ENCODE measurements at places on chromosomes 16 and 17.
A peak's percentile ranks its signal among the peaks of the same experiment; 100 is the strongest.

DNA sequence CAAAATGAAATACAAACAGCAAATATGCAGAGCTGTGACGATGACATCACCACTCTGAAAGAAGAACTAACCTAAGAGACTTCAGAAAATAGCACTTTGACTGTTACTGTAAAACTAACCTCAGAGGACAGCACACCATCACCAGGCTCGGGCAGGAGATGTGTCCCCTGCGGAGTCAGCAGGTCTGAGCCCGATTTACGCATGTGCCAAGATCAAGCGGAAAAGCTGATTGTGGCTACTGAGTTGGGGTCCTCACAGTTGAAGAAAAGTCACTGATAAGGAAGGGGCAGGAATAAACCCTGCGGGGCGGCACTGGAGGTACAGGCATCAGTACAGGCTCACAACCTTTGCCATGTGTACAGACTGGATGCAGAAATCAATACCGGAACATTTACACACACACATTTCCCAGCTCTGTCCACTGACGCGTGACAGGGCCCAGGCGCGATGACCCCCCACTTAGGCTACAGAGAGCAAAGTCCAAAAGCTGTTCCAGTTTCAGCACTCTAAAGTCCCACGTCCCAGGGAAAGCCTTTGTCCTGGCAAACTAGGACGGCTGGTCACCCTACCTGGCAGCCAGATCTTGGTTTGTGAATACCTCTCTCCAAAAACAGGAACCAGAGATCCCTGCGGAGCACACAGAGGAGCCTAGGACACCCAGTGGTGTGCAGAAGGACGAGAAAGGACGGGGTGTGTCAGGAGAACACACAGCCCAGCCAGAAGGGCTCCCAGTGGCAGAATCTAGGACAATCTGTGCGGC is 21.5 kb downstream of the TRAP1 start:
- peak; percentile 17 for DNase-seq

DNA sequence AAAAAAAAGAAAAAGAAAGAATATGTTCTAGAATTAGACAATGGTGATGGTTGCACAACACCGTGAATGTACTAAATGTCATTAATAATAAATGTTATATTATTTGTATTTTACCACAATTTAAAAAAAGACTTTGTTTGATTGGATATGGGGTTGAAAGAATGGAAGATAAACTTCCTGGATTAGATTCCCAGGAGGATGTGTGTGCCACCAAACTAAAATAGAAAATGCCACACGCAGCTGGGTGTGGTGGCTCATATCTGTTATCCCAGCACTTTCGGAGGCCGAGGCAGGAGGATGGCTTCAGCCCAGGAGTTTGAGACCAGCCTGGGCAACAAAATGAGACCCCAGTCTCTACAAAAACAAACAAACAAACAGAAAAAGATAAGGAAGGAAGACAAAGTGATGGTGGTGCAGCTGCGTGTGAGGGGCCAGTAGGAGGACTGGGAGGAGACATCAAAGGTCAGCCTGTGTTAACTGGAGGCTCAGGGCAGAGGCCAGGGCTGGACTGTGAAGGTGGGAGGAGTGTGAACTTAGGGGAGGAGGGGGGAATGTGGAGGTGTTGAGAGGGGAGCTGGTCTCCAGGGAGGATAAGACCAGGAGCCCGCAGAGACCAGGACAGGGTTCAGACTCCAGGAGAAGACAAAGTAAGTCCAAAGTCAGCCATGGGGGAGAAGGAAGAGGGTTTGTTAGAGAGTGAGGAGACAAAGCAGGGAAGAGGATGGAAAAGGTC is 4.1 kb downstream of the PECAM1 start:
- DNase-seq = no peak

DNA sequence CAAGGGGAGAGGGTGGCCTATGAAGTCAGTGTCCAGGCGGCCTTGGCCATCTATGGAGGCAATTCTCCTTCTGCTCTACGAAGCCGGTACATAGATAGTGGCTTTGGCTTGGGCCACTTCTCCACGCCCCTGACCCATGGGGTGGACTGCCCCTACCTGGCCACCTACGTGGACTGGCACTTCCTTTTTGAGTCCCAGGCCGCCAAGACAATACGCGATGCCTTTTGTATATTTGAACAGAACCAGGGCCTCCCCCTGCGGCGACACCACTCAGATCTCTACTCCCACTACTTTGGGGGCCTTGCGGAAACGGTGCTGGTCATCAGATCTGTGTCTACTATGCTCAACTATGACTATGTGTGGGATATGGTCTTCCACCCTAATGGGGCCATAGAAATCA is 17.3 kb downstream of the AOC3 start:
- no peak for DNase-seq

GRCh38 chr16:22685459-22685830 is 128.5 kb upstream of the HS3ST2 start:
- DNase-seq = no peak

- peak; percentile 83 for DNase-seq
Observed at GRCh38 chr17:7219812-7220592, at the start of the genes ACADVL and DLG4. Gene ACADVL (plus strand): TSS chr17:7219938. CDS start chr17:7219985, 47 bp downstream. Gene DLG4 (minus strand): TSS chr17:7219836.

- peak; percentile 5 for DNase-seq
Observed at GRCh38 chr17:41917679-41918313, 955 bp downstream of the ACLY start.

DNA sequence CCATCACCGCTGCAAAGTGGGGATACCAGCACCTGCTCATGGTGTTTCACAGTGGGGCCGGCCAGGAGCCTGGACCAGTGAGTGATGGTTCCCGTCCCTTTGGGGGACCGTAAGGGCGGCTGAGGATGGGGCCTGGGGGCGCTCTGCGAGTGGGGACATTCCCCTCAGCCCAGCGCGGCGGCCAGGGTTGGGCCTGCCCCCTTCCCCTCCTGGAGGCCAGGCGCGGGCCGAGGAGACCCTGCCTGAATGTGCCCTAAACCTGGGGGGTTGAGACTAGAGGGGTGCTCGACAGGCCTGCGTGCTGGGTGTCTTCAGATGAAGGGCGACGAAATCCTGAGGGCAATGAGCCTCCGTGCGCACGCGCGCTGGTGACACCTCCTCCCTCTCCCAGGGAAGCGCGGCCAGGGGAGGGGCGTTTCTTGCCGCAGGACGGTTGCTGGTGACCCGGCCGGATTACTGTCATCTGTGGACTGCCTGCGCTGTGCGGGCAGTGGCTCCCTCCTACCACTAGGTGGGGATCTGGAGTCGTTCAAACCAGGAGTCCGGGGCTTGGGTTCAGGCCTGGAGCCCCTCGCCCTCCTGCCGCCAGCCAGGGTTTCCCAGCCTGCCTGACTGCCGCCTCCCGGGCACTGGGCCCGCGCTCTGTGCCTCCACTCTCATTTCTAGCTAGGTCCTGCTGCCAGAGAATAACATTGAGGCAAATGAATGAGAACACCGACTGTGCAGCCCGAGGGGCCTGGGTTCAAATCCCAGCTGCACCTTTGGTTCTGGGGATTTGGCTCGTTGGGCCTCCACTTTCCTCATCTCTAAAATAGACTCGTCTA is 17.1 kb downstream of the TBX2 start:
- DNase-seq = peak; percentile 84

DNA sequence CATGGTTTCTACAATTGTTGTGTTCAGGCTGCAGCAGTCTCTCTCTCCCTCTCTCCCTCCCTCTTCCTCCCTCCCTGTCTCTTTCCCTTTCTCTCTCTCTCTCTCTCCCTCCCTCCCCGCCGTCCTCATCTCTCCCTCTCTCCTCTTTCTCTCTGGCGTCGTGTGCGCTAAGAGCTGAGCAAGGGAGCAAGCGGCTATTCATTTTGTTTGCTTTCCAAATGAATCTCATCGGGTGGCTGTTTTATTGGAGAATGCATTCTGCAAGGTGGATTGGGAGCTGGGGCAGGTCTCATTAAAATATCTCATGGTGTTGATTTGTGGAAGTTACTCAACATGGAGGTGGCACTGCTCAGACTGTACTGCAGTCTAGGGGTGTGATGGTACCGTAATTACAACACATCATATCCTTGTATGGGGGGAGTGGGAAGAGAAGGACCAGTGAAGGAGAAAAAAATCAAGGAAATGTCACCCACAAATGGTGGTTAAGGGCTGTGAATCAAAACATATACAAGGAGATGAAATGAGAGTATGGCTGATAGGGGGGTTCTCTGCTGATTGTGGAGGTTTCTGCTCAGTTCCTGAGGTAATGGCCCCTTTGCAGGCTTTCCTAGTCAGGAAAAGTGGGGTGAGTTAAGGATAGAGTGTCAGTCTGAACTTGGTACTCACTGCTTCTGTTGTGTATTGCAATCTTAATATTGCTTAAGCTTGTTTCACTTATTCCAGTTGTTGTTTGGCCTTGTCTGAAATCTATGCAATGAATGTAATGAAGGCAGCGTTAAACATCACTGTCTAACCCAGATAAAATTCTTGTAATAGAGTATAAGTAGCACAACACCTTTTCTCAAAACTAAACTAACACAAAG is 2.7 kb downstream of the MSL1 start:
- no peak for DNase-seq

DNA sequence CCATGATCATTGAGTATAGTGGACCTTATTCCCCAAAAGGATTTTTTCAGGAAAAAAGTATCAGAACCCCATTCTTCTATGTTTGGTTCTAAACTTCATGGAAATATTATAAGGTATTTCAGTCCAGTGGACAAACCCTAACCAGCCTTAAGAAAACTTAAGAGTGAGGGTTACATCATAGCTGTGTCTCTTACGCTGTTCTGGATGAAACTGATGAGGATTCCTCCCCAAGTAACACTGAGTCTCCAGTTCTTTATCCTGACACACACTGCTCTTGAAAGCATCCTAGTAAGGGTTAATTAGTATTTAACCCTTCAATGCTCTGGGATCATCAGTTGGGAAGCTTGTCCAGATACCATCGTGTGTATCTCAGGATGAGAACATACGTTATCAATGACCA is 5.0 kb downstream of the LYRM1 start:
- no peak for DNase-seq

DNA sequence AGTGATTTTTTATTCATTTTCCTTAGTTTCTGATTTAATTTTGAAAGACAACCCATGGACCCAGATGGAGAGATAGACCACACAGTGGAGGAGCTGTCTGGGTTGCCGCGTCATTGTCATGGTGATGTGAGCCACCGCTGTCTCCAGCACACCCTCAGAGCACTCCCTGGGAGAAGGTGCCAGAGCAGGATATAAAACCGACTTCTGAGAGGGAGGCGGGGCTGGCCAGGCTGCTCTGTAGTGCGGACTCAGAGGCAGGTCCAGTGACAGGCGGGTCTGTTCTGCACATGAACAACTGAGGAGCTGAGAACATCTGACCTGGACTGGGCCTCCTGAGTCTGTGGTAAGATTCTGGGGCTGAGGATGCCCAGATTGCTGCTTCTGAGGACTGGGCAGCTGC is 216.3 kb upstream of the NLRP1 start:
- no peak for DNase-seq

DNA sequence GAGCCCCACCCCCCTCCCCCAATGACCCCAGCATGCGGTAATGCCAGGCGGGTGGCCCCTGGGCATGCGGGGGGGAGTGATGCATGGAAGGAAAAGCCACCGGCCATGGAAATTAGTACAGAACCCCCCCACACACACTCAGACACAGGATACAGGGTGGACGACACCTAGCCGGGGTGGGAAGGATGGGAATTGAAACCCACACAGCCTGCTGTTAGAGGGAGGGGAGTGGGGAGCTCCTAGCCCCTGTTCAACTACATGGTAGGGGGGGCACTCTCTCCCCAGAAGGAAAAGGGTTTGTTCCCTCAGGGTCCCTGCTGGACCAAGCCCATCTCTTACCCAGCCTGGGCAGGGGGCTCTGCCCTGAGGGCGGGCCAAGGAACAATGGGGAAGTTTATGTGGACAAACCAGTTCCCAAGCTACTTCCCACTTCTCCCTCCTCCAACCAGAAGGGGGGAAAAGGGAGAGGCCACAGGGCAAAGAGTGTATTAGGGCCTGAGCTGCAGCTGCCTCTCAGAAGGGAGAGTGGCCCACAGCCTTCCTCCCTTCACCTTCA is 5.2 kb downstream of the TMUB2 start:
- DNase-seq = peak; percentile 21

DNA sequence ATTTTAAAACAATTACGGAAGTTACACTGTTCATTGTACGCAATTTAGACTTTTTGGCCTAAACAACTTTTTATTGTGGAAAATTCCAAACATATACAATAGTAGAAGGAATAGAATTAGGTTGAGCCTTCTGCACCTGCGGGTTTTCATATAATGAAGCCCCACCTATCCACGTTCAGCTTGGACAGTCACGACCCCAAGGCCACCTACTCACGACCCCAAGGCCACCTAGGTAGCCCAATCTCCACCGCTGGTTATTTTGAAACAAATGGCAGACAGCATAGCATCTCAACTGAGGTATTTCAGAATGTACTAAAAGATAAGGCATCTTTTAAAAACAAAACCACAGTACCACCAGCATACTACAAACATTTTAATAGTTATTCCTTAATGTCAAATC is 631 bp downstream of the NLRC5 start:
- DNase-seq = no peak

DNA sequence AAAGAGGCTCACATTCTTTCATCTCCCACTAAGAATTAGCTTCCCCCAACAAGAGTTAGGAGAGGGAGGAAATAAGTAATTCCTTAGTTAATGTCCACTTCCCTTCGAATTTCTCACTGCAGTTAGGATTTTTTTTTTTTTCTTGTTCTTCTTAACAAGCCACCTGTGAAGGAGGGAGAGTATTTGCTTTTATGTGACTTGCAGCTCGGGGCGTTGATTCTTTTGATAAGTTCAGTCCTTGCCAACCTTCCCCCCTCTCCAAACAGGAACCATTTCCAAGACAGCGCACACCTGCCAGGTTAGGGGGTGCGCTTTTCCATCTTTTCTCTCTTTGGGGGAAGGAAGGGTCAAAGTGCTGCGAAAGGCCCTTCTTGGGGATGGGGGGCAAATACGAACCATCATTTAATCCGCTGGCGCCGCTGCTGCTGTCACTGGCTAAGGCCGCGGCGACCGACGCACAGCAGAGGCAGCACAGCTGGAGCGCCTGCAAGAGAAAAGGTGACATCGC is 758 bp downstream of the ADAMTS18 start:
- no peak for DNase-seq

DNA sequence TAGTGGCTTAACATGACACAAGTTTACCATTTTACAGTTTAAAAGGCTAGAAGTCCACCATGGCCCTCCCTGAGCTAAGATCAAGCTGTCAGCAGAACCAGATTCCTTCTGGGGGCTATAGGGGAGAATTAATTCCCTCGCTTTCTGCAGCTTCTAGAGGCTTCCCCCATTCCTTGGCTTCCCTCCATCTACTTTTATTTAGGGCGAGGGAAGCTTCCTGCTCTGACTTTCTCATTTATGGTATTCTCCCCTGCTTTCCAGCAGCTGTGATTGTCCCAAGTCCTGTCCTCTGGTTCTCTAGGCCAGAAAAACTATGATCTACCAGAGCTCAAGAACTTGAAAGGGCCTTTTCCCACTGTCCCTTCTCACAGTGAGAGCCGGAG is 4.3 kb downstream of the CETP start:
- no peak for DNase-seq
